Activated naive CD8-positive, alpha-beta T cell treated with anti-CD3 and anti-CD28 coated beads for 36 hours (primary cell): ENCODE measurements at places on chromosomes 13 and 19.

- no peak for DNase-seq
- no peak overlapping the region for H3K4me3 ChIP-seq
- peaks cover 5% of the 10 kb centered on the region for H3K27me3 ChIP-seq
- no peak overlapping the region for H3K27ac ChIP-seq
Measured at GRCh38 chr13:44748439-44748838, 172.3 kb upstream of the TSC22D1 start.

- H3K27ac ChIP-seq, result no peak overlapping the region
- peaks cover 13% of the 10 kb centered on the region for H3K36me3 ChIP-seq
- H3K4me3 ChIP-seq, result no peak overlapping the region
- DNase-seq, result no peak
- peaks cover 3% of the 10 kb centered on the region for H3K27me3 ChIP-seq
- H3K4me1 ChIP-seq, result peaks cover 50% of the 10 kb centered on the region
Measured at GRCh38 chr19:38684078-38684861, 36.8 kb downstream of the ACTN4 start.

- peaks cover 17% of the 10 kb centered on the region for H3K4me1 ChIP-seq
- DNase-seq, result no peak
- H3K36me3 ChIP-seq, result no peaks in the 10 kb centered on the region
Measured at GRCh38 chr19:35442091-35442490, 6.0 kb upstream of the FFAR2 start.

- H3K27me3 ChIP-seq, result no peaks in the 10 kb centered on the region
- H3K36me3 ChIP-seq, result no peaks in the 10 kb centered on the region
- no peak overlapping the region for H3K27ac ChIP-seq
- no peak for DNase-seq
- peaks cover 6% of the 10 kb centered on the region for H3K4me1 ChIP-seq
- no peak overlapping the region for H3K4me3 ChIP-seq
Measured at GRCh38 chr19:19074196-19074882, 10.5 kb downstream of the SLC25A42 start.
